NCI-H460 (cell line): ENCODE measurements at places on chromosomes 1 and 21. TPM values are rescaled to one million over a fixed set of nuclear protein-coding genes. Genes with fewer than 3 reads are reported as not detected.

- no peak for DNase-seq
These were observed 55.7 kb downstream of the ADGRL4 start for GRCh38 chr1:78950826-78951225.

DNA sequence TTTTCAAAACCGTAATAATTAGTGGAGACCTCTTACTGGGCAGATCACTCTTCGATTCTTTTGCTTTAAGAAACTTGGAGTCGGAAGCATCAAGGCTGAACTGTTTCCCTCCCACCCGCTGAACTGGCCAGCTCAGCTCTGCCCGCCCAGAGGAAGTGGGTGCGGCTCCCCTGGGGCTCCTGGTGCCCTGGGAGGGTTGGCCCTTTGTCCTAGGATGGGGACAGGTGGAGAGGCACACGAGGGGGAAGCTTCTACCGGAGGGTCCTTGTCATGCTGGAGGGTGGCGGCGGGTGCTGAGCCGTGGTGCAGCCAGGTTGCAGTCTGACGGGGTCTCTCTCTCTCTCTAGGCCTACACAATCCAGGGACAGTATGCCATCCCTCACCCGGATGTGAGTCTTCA lies 64.3 kb upstream of the COL6A1 start:
- no peak for DNase-seq

DNA sequence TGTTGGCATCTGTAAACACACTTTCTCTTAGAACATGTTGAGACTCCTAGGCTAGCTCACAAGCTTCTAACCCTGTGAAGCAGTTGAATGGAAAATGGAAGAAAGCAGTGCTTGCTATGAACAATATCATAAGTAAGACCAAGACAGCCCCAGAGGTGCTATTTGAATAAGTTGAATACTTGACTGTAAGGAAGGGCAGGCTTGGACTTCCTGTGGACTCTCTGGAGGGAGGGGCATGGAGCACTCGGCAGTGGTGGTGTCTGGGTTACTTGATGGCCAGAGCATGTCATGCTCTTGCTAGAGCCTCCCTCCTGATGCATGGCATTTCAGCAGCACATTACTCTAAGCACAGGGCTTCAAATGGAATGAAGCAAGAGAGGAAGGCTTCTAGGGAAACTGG lies 60.0 kb downstream of the MRPS6 start:
- no peak for DNase-seq

- no peak for DNase-seq
These were observed 1.5 kb upstream of the S100B start for GRCh38 chr21:46606427-46606813.

OR14A16 gene
- not detected in 2 replicates for total RNA-seq

LRRC53 gene
- not detected in 2 replicates for total RNA-seq

EDN2 gene
- total RNA-seq: not detected in 2 replicates

GLIS1 gene
- total RNA-seq: 0.05 and 0.09 TPM in 2 replicates
